ENCODE measurements at places on chromosomes 1 and 21. TPM values are rescaled to one million over a fixed set of nuclear protein-coding genes. Genes with fewer than 3 reads are reported as not detected.

DNA sequence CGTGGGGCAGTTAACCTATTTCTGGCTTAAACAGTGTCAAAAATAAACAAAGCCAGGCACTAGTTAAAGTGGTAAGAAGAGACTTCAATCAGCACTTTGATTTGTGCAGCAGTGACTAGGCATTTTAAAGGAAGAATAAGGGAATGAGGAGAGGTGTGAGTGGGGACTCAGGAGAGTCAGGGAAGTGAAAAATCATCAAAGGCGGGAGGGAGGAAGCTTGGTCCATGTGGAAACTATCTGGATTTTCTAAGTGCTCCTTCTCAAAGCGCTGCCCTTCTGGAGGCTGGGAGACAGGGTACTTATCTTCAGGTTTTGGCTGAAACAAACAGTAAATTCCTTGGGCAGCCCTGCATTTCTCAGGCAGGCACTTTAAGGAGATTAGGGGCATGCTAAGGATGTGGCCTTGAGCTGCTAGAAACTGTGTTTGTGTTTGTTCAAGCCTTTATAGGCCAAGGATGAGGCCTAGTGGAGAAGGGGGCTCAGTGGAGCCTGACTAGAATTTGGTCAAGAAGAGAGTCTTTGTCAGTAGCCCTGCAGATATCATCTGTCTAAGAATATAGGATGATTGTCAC lies 486.5 kb downstream of the SIPA1L2 start:
- peak overlapping the region; percentile 79 for H3K27ac ChIP-seq
- DNase-seq = no peak
- H3K4me1 ChIP-seq = no peaks in the 10 kb centered on the region
- H3K36me3 ChIP-seq = no peaks in the 10 kb centered on the region
- no peaks in the 10 kb centered on the region for H3K27me3 ChIP-seq

DNA sequence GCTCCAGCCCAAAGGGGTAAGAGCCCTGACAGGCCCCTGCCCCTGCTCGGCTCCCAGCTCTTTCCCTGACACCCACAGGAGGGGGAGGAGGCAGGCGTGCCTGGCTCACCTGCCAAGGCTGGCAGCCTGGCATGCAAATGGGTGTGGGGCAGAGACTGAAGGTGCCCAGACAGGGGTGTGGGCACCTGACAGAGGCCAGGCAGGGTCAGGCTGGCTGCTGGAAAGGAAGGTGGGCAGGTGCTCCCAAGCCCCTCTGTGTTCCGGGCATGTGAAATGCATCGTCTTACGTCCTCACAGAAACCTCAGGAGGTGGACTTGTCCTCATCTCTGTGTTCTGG lies 19.4 kb upstream of the CASZ1 start:
- H3K27me3 ChIP-seq = no peaks in the 10 kb centered on the region
- H3K27ac ChIP-seq = no peak overlapping the region
- no peaks in the 10 kb centered on the region for H3K4me1 ChIP-seq
- H3K4me3 ChIP-seq = no peak overlapping the region
- no peaks in the 10 kb centered on the region for H3K36me3 ChIP-seq

GRCh38 chr1:150093805-150094204 lies 26.2 kb downstream of the VPS45 start:
- H3K4me1 ChIP-seq = peaks cover 14% of the 10 kb centered on the region
- no peak overlapping the region for H3K4me3 ChIP-seq

DNA sequence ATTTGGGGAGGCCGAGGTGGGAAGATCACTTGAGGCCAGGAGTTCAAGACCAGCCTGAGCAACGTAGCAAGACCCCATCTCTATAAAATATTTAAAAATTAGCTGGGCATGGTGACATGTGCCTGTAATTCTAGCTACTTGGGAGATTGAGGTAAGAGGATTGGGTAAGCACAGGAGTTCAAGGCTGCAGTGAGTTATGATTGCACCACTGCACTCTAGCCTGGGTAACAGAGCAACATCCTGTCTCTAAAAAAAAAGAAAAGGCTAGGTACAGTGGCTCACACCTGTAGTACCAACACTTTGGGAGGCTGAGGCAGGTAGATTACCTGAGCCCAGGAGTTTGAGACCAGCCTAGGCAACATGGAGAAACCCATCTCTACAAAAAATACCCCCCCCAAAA lies 35.7 kb upstream of the RCC1 start:
- DNase-seq = no peak
- no peaks in the 10 kb centered on the region for H3K27me3 ChIP-seq
- no peak overlapping the region for H3K4me3 ChIP-seq
- H3K27ac ChIP-seq = no peak overlapping the region
- peaks cover 62% of the 10 kb centered on the region for H3K36me3 ChIP-seq

DNA sequence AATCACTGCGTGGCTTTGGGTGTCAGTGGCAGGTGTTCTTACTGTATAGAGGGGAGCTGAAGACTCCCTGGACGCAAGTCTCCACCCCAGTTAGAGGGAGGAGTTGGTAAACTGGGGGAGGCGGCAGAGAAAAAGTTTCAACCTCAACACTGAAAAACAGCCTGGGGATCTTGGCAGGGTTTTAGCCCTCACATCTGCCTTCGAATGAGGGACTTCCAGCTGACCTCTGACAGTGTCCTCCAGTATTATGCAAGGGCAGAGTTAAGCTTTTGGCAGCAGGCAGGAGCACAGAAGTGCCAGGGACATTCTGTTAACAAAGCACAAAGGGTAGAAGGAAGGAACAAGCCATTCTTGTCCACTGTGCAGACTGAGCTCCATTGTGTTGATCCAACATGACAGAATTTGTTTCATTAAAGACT lies 41.2 kb upstream of the RAB4A start:
- H3K36me3 ChIP-seq = no peaks in the 10 kb centered on the region
- H3K27me3 ChIP-seq = no peaks in the 10 kb centered on the region
- no peaks in the 10 kb centered on the region for H3K4me1 ChIP-seq
- peak overlapping the region; percentile 74 for H3K27ac ChIP-seq
- peak overlapping the region; percentile 9 for H3K4me3 ChIP-seq
- peak; percentile 93 for DNase-seq

- peaks cover 9% of the 10 kb centered on the region for H3K36me3 ChIP-seq
- H3K4me3 ChIP-seq = no peak overlapping the region
- no peaks in the 10 kb centered on the region for H3K27me3 ChIP-seq
- H3K4me1 ChIP-seq = no peaks in the 10 kb centered on the region
- no peak overlapping the region for H3K27ac ChIP-seq
- no peak for DNase-seq
Measured at GRCh38 chr1:151187205-151187604, 2.8 kb downstream of the VPS72 start.

GRCh38 chr1:50271968-50272578 lies 151.2 kb downstream of the DMRTA2 start:
- no peaks in the 10 kb centered on the region for H3K36me3 ChIP-seq
- H3K27me3 ChIP-seq = no peaks in the 10 kb centered on the region
- no peak overlapping the region for H3K4me3 ChIP-seq
- no peaks in the 10 kb centered on the region for H3K4me1 ChIP-seq
- no peak overlapping the region for H3K27ac ChIP-seq

DNA sequence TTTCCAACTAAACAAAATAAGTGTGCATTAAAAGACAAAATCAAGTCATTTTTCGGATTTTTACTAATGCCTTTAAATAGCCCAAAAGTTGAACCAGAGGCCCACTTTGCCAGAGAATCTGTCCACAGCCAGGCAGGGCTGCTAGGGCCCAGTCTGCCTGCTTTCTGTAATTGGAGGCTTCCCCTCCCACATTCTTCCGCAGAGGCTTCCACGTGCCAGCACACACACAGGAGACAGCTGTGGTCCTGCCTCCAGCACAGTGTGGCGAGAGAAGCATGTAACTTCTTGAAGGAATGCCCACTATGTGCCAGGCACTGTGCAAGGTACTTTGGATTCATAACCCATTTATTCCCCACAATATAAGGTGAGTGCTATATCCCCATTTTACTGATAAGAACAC lies 11.3 kb upstream of the PDZK1IP1 start:
- H3K36me3 ChIP-seq = no peaks in the 10 kb centered on the region
- DNase-seq = peak; percentile 27
- H3K4me1 ChIP-seq = no peaks in the 10 kb centered on the region
- no peak overlapping the region for H3K4me3 ChIP-seq
- no peak overlapping the region for H3K27ac ChIP-seq

GRCh38 chr1:146036965-146037646 lies 15.6 kb upstream of the HJV start:
- DNase-seq = peak; percentile 91
- no peaks in the 10 kb centered on the region for H3K27me3 ChIP-seq
- peak overlapping the region; percentile 65 for H3K4me3 ChIP-seq
- no peaks in the 10 kb centered on the region for H3K4me1 ChIP-seq
- H3K27ac ChIP-seq = peak overlapping the region; percentile 93

DNA sequence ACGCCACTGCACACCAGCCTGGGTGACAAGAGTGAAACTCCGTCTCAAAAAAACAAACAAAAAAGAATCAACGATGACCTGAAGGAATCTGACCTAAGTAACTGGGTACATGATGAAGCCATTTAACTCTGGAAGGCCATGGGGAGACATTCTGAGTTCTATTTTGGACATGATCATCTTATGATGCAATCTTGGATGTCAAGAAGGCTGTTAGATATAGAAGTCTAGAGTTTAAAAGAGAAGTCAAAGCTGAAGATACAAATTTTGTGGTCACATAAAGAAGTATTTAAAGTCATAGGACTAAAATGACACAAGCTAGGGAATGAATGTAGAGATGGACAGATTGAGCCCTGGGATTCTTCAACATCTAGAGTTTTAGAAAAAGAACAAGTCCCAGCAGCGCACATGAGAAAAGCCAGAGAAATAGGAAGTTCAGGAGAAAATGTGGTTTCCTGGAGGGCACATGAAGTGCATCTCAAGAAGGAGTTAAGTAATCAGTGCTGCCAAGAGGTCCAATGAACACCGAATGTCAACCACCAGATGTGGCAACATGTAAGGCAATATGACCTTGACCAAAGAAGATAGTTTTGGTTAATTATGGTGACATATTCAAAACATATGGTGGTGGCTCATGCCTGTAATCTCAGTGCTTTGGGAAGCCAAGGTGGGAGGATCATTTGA lies 26.8 kb downstream of the ELK4 start:
- no peaks in the 10 kb centered on the region for H3K36me3 ChIP-seq
- no peaks in the 10 kb centered on the region for H3K27me3 ChIP-seq
- H3K27ac ChIP-seq = no peak overlapping the region
- H3K4me3 ChIP-seq = no peak overlapping the region

- H3K4me1 ChIP-seq = no peaks in the 10 kb centered on the region
- H3K4me3 ChIP-seq = no peak overlapping the region
- peaks cover 7% of the 10 kb centered on the region for H3K27me3 ChIP-seq
- H3K36me3 ChIP-seq = no peaks in the 10 kb centered on the region
Measured at GRCh38 chr1:11567244-11568065, 86.8 kb downstream of the FBXO2 start.

- H3K27ac ChIP-seq = no peak overlapping the region
- H3K4me3 ChIP-seq = no peak overlapping the region
- H3K27me3 ChIP-seq = no peaks in the 10 kb centered on the region
- H3K36me3 ChIP-seq = no peaks in the 10 kb centered on the region
- H3K4me1 ChIP-seq = peaks cover 9% of the 10 kb centered on the region
Measured at GRCh38 chr1:50929376-50929958, 30.6 kb downstream of the FAF1 start.

DNA sequence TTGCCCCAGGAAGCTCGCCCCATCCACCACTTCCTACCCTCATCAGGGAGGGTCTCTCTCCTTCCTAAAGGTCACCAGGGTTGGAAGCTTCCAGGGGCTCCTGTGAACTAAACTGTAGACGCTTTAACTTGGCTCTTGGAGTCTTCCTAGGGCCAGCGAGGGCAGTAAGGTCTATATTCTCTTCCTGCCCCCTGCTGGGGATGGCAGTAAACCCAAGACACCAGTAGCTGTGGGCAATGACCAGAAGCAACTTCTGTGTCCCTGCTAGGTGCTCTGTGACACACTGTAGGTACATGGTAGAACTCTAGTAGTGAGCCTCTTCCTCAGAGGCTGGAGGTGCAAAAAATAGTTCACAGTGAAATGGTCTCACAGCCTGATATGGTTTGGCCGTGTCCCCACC lies 30.0 kb downstream of the KCND3 start:
- H3K27ac ChIP-seq = peak overlapping the region; percentile 53
- H3K4me3 ChIP-seq = no peak overlapping the region
- no peak for DNase-seq
- H3K27me3 ChIP-seq = no peaks in the 10 kb centered on the region

DNA sequence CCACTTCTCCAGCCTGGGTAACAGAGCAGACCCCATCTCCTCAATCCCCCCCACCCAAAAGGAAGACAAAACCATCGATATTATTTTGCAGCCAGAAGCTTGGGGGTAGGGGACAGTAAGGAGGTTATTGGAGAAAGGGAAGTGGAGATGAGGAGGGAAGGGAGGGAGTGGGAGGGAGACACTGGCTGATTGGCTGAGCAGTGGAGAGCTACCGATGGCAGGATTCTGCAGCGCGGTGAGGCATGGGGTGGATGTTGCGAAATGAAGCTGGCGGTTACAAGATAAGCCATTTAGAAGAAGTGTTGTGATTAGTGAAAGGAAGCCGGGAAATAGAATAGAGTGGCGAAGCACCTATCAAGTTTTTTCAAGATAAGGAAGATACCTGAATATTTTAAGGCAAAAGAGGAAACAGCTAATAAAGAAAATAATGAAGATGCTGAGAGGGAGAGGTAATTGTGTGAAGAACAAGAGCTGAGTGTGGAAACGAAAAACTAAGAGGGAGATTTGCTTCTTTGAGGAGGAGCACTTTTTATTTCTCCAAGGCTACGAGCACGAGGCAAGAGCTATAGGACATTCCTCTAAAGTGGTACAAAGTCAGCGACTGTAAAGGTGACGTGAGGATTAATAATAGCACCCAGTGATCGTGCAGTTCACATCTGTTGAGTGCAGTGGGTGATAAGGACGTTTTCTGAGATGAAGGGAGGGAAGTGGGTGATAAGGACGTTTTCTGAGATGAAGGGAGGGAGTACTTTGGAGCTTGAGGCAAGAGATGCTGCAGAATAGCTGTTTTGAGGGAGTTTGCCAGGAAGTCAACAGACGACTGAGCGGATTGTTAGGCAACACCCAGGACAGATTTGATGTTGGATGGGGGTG lies 103.2 kb upstream of the KIF26B start:
- no peaks in the 10 kb centered on the region for H3K36me3 ChIP-seq
- H3K27ac ChIP-seq = no peak overlapping the region
- no peak for DNase-seq
- H3K4me1 ChIP-seq = no peaks in the 10 kb centered on the region
- H3K27me3 ChIP-seq = no peaks in the 10 kb centered on the region
- H3K4me3 ChIP-seq = no peak overlapping the region

DNA sequence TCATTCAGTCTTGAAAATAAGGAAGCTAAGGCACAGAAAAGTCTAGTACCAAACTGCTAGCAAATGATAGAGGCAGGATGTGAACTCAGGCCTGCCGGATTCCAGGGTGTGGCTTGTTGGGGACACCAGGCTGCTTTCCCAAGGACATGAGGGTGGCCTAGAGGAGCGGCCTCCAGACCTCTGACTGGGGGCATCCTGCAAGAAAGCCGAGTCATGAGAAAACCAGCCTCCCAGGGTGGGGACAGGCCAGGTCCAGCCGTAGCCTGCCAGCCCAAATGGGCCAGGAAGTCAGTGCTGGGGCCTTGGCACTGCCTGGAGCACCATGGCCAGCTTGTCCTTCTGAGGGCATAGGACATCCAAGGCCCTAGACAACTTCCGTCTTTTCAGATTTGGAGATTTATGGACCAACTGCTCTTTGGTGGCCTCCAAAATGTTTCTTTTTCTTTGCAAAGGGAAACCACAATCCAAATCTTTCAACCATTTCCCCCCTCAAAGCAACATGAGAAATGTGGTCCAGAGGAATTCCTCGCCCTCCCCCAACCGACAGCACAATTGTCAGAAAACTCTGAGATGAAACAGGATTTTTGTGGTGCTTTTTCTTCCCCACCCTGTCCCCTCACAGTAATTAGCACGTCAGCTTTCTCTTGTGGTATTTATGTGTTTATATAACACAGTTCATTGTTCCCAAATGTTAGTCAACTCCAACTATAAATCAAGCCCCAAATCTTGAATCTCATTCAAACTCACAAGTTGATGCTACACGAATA lies 212.3 kb downstream of the KAZN start:
- no peaks in the 10 kb centered on the region for H3K4me1 ChIP-seq
- no peak overlapping the region for H3K4me3 ChIP-seq
- peak overlapping the region; percentile 55 for H3K27ac ChIP-seq

The CFHR3 gene
- not detected for total RNA-seq

The TPTE gene
- total RNA-seq = not detected
